ENCODE measurements at places on chromosomes 12 and 14.

DNA sequence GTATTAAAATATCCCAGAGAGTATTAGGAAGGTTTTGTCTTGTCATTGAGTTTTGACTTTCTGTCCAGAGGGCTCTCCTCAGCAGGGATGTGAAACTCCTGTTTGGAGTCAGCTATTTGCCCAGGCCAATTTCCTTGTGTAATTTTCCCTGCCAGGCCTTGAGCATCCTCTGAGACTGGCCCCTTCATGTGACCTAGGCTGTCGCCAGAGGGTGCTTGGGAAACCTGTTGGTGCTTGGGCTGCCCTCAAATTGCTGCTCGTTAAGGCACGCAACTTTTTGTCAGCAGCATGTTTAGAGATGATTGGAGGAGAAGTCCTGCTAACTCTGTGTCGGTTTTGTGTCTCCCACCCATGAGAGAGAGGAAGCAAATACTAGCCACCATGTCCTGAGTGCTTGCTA, 39.1 kb downstream of the IQSEC3 start:
- no peak for DNase-seq

GRCh38 chr12:41802803-41803202, 341.9 kb downstream of the GXYLT1 start:
- DNase-seq: no peak

- no peak for DNase-seq
Measured at GRCh38 chr12:11807458-11807857, 158.0 kb downstream of the ETV6 start.

GRCh38 chr12:18429366-18429765, 168.0 kb downstream of the PIK3C2G start:
- DNase-seq: no peak

DNA sequence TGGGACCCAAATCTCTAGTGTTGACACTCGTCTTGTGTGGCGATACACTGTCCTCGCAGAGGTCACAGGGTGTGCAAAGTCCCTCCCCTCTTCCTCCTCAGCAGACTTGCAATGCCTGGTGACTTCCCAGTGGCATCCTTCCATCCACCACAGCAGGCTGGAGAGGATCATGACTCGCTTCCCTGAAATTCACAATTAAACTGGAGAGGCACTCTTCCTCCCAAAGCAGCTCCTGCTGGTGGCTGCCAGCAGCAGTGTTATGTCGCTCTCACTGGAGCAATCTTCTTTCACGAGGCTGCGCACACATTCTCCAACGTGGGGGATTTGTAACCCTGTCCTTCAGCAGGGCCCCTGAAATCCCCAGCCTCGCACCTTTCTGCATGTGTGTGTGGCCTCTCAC, 145.2 kb upstream of the TMCC3 start:
- DNase-seq: peak; percentile 96

GRCh38 chr12:120240495-120240833, 25.1 kb downstream of the PXN start:
- no peak for DNase-seq

DNA sequence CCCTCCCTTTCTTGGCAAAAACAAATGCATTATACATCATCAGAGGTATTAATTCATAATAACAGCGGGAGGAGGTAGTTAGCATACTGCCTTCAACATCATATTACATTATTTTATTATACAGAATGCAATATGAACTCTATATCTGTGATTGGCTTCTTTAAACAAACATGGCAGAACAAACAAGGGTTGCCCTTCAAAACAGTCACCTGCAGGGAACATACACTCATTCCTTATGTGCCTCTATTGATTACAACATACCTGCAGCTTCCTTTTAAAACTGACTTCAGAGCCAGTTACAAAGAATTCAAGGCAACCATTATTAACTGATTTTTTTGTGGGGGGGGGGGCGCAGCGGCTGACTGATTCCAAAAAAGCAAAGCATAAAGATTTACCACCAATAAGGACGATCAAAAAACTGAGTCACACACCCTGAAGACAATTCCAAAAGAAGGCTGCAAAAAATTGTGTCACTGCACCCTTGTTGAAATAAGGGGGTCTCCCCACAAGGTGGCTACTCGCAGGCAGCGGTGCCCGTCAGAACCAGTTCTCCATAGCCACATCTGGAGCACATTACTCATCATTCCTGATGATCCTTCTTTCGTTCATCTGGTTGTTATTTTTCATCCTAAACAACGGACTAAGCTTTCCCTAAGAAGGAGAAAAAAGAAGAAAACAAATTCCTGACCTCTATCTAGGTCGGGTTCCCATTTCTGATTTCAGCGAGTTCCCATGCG, 51.8 kb downstream of the SMUG1 start:
- DNase-seq: no peak

DNA sequence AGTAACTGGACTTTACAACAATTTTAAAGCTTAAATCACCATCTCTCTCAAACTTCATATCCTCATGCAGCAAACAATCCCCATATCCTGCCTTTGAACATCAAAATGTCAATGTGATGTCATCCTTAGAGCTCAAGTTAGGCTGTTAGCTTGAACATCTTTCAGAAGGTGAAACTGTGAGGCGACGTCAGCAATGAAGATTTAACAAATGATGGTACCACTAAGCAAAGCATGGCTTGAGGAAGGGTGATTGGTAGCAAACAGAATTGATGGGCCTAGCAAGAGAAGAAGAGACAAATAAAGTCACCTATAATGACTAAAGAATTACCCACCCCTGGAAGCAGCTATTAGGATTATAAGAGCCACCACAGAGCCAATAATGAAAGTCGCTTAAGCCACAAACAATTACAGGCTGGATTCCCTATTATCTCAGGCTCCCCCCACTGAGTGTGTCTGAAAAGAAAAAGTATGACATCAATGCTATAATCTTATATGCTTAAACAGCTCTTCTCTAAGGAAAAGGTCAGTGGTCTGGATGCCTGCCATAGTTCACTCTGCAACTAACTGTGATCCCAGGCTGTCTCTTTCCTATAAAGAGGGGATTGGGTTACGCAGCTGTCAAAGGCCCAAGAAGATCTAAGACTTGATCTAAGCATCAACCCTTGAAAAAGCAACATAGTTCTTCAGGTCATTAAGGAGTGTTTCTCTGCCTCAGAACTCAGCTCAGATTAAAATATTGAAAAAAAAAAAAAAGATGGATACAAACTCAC, 18.1 kb downstream of the EGLN3 start:
- DNase-seq: no peak

GRCh38 chr14:58628406-58628805, 9.4 kb upstream of the DACT1 start:
- no peak for DNase-seq

- DNase-seq: no peak
Measured at GRCh38 chr12:83843541-83843940, 1069.1 kb downstream of the SLC6A15 start.

DNA sequence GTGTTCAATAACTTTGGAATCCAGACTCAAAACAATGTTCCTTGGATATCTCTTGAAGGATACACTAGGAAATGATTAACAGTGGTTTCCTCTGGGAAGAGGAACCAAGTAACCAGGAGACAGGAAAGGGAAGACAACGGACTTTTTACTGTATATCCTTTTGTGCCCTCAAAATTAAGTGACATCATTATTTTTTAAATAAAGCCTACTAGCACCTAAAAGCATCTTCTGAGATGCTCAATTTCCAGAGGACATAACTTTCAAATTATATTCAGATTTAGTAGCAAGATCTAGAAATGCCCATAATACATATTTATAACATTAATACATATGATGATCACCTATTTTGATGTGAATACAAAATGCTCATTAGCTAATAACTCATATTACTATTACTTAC, 6.5 kb downstream of the HECTD1 start:
- DNase-seq: no peak

DNA sequence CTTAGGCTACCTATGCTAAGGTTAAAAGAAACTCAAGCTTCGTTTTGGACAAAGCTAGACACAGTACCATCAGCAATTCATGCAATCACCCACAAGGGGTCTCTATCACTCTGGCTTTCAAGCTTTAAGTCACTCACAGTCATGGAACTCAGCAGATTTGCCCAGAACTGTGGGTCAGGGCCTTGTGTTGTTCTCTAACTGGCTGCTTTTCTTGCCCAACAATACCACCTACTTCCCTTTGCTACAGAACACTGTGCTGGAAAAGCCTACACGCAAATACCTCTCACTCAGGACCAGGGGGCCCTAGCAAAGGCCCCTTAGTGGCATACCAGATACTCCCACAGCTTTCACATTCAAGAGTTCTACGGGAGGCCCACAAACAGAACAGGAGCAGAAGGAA, 9.1 kb downstream of the NEMP1 start:
- peak; percentile 84 for DNase-seq

- DNase-seq: no peak
Measured at GRCh38 chr12:2638273-2639019, 156.3 kb upstream of the FKBP4 start.

DNA sequence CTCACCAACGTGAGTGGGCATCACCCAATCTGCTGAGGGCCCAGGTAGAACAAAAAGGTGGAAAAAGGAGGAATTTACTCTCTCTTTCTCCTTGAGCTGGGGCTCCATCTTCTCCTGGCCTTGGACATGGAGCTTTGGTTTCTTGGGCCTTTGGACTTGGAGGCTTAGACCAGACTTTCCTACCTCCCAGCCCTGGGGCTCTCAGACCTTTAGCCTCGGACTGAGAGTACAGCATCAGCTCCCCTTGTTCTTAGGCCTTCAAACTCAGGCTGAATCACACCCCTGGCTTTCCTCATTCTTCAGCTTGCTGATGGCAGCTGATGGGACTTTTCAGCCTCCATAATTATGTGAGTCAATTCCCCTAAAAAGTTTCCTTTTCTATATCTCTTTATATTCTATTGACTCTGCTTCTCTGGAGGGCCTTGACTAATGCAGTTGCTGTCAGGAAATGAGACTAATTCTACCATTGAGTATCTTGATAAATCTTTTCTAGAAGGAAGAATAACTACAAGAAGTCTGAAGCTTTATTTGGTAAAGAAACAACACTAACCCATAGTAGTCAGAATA, 15.9 kb upstream of the CLEC4E start:
- no peak for DNase-seq

DNA sequence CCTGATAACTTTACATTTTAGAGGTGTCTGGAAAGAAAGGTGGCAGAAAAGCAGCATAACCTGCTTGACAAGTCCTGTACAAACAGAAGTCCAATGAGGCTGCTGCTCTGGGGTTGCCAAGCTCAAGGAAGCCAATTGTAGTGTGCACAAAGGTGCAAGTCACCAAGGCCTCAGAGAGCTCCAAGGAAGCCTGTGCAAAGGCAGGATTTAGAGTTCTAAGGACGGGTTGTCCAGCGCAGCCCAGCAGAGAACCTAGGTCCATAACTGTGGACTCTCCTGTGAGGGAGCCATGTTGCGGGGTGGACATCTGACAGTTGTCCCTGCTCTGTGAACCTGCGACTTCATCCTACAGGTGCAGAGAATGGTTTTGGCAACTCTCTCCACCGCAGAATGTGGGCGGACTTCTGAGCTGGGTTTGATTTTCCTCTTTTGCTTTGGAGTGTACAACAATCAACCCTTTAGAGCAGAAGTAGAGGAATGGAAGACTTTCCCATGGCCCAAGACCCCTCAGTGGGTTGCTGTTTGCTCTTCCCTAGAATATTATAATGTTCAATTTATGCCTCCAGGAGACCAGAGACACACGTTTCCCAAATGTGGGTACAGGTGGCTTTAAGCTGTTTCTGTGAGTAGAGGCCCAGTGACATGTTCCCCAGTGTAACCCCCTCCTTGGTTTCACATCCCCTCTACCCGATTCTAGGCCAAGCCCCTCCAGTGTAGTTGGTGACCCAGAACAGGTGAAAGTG, 81.0 kb downstream of the ETV6 start:
- no peak for DNase-seq

DNA sequence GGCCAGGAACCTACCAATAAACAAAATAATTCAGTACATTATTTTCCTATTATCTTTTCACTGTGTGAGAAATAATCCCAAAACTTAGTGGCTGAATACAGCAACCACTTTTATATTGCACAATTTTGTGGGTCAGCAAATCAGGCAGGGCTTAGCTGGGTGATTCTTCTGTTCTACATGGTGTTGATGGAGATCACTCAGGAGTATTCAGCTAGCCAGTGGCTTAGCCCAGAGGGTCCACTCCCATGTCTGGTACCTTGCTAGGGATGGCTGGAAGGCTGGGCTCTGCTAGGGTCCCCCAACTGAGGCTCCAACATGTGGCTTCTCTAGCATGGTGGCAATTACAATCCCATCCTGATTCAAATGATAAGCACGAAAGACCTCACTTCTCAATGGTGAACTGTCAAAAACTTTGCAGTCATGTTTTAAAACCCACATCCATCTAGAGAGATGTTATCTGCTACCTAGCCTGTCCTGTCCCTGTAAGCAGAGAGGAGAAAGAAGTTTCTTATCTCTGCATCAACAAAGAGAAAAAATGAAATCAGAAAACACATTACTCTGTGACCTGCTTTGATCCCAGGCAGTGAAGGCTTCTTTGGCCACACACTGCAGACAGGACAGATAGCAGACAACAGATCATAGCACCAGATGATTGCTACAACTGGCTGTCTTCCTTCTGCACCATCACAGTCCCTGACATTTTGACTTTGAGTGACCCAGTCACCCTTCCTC, 51.0 kb upstream of the MYL2 start:
- DNase-seq: no peak

GRCh38 chr14:71532790-71533189, 399.4 kb upstream of the RGS6 start:
- no peak for DNase-seq

- no peak for DNase-seq
Measured at GRCh38 chr12:124739953-124740561, 123.6 kb downstream of the SCARB1 start.

- no peak for DNase-seq
Measured at GRCh38 chr14:100839681-100840111, 13.8 kb downstream of the MEG3 start.

GRCh38 chr12:63977441-63977840, 132.9 kb downstream of the SRGAP1 start:
- DNase-seq: no peak

- no peak for DNase-seq
Measured at GRCh38 chr14:64855721-64856528, 23.8 kb downstream of the SPTB start.

- no peak for DNase-seq
Measured at GRCh38 chr14:68653804-68654203, 139.1 kb downstream of the ZFP36L1 start.

GRCh38 chr12:130163461-130164215, 1.4 kb downstream of the FZD10 start:
- DNase-seq: no peak

GRCh38 chr12:107057071-107057834, 36.1 kb downstream of the CRY1 start:
- no peak for DNase-seq

DNA sequence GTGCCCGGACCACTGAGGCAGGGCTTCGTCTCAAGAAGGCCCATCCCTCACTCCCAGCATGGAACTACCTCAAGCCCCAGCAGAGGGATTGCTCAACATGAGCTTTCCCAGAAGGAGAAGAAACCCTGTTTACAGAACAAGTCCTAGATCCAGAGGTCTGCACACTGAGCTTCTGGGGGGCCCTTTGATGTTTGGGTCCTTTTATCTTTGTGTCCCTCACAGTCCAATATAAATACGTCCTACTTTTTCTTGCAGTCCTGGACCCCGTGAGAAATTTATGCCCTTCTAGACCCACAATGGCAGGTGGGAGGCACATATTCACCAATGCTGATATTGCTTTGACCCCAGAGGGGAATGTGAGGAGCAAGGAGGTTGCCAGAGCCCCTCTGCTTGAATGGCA, 54.4 kb downstream of the SMUG1 start:
- no peak for DNase-seq

- peak; percentile 71 for DNase-seq
Measured at GRCh38 chr12:117850048-117850447, 118.7 kb downstream of the KSR2 start.

Data from ACHN (cell line).